Suprapubic skin (tissue), 4 donors: ENCODE measurements at places on chromosomes 12 and 14.
A peak's percentile ranks its signal among the peaks of the same experiment; 100 is the strongest.

DNA sequence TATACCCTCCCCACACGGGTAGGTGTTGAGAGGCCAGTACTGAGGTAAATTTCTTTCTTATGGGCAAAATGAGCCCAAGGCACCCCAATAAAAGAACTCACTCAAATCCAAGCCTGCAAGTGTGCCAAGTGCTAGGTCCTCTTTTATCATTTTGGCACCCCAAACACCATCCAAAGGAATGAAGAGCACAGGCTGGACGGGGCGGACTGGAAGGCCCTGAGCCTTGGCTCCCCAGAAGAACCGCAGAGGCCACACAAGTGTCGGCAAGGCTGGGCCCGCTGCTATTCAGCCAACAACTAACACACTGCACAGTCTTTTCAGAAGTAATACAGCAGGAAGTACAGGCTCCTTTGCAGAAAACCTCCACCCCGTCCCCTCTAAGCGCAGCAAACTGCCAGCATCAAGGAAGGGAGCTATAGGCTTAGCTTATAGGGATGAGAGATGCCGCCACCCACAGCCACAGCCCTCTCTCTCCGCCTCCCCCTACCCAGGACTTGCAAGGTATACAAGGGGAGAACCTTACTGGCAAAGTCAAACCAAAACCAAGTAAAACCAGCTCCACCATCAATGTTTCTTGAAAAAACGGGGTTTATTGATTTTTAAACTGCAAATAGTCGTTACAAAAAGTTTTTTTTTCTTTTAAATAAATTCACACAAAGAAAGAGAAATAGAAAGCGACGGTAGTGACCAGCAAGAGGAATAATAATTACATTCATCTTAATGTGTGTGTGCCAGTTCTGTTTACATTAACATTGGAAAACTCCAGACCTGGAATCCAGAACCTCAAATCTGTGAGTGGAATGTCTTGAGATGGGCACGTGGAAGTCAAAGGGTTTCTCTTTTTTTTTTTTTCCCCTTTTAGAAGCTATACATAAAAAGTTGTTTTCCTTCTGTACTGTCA lies 5.5 kb downstream of the ZFP36L1 start:
- DNase-seq = no peak

GRCh38 chr14:68655911-68656316 lies 137.0 kb downstream of the ZFP36L1 start:
- no peak for DNase-seq

- peak; percentile 50 for DNase-seq
Observed at GRCh38 chr12:84507956-84508850, 404.4 kb downstream of the SLC6A15 start.

GRCh38 chr12:101819467-101819866 lies 11.3 kb downstream of the GNPTAB start:
- DNase-seq = no peak

DNA sequence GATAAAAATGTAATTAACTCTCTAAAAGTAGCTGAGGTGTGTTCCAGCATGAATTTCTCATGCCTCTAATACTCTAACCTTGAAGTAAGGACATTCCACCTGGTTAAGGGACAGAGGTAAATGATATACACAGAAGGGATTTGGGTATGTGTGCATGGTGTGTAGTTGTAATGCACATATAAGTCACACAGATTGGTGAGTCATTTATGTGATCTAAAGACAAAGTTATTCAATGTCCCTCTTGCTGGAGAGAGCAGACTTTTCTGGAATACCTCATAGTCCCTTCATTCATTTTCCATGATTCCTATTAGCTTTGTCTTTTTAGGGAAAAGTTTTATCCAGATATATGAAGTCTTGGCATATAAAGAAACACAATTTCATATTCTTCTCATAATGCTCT lies 234.9 kb downstream of the SNAPC1 start:
- DNase-seq = no peak

- no peak for DNase-seq
Observed at GRCh38 chr14:70920608-70921007, 13.3 kb downstream of the PCNX1 start.
